Chondrocyte (in vitro differentiated cells): ENCODE measurements at places on chromosomes 12 and 14.
A peak's percentile ranks its signal among the peaks of the same experiment; 100 is the strongest.

DNA sequence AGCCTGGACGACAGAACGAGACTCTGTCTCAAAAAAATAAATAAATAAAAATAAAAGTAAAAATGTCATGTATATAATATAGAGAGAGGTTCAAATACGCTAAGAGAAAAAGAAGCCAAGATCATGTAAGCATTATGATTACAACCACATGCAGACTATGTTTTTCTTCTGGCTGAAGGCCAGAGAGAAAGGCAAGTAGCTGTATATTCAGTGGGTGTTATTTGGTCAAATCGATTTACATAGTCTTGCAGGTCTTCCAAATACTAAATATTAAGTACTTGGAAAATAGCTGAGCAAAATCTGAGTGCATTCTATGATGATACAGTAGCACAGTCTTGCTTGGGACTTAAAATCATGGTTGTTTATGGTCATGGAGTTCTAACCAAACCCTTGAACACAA, 758.0 kb downstream of the DIO2 start:
- no peak overlapping the region for H3K27ac ChIP-seq
- no peak for DNase-seq
- no peak overlapping the region for H3K4me3 ChIP-seq

GRCh38 chr12:80707126-80707829, at the start of gene MYF6:
TSS of gene MYF6 (plus strand) at chr12:80707634. CDS start at chr12:80707720, 86 bp downstream.
- no peak for DNase-seq
- peak within 1 kb of the TSS; percentile 70 for H3K4me3 ChIP-seq
- peaks cover 22% of the 10 kb centered on the region for H3K4me1 ChIP-seq
- peaks cover 4% of the 10 kb centered on the region for H3K36me3 ChIP-seq
- H3K27ac ChIP-seq = no peak within 1 kb of the TSS
- peaks cover 33% of the 10 kb centered on the region for H3K27me3 ChIP-seq

- no peak overlapping the region for H3K4me3 ChIP-seq
- H3K4me1 ChIP-seq = no peaks in the 10 kb centered on the region
- DNase-seq = no peak
- H3K27ac ChIP-seq = no peak overlapping the region
Observed at GRCh38 chr12:84218406-84218805, 694.2 kb downstream of the SLC6A15 start.

- peaks cover 30% of the 10 kb centered on the region for H3K4me1 ChIP-seq
- no peaks in the 10 kb centered on the region for H3K27me3 ChIP-seq
- peak overlapping the region; percentile 71 for H3K27ac ChIP-seq
- no peak for DNase-seq
- H3K36me3 ChIP-seq = no peaks in the 10 kb centered on the region
- H3K4me3 ChIP-seq = no peak overlapping the region
Observed at GRCh38 chr14:75298187-75298965, 19.7 kb downstream of the FOS start.

DNA sequence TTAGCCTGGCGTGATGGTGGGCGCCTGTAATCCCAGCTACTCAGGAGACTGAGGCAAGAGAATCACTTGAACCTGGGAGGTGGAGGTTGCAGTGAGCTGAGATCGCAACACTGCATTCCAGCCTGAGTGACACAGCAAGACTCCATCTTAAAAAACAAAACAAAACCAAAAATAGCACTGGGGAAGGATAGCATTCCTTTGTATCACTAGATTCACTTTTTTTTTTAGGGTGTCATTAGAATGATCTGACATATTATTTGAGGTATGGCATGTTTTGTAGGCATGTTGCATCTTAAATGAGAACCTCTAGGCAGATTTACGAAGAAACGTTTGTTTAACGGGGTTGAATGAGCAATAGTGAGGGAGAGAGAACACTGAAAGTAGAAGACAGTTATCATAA, 16.8 kb upstream of the FAR2 start:
- peak overlapping the region; percentile 74 for H3K27ac ChIP-seq
- H3K36me3 ChIP-seq = no peaks in the 10 kb centered on the region
- DNase-seq = no peak
- H3K4me1 ChIP-seq = peaks cover 43% of the 10 kb centered on the region
- H3K4me3 ChIP-seq = no peak overlapping the region
- H3K27me3 ChIP-seq = no peaks in the 10 kb centered on the region

- H3K36me3 ChIP-seq = no peaks in the 10 kb centered on the region
- no peak overlapping the region for H3K4me3 ChIP-seq
- H3K4me1 ChIP-seq = peaks cover 17% of the 10 kb centered on the region
- H3K27ac ChIP-seq = no peak overlapping the region
- H3K27me3 ChIP-seq = no peaks in the 10 kb centered on the region
Observed at GRCh38 chr12:47886510-47887240, 18.1 kb downstream of the VDR start.

DNA sequence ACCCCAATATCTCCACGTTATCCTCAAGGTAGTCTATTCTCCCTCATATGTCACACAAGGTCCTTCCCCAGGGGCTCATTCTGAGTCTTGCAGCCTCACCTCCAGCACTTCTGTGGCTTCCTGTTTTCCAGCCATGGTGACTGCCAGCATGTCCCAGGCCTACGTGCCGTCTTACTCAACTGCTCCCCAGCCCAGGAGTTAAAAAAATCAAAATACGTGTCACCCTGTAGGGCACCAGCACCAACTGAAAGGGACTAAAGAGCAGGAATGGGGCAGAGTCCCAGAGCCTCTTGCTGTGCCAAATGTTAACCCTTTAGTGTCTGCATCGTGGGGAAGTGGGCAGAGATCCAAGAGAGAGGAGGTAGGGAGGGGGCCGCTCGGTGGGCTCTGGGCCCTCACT, 37.0 kb upstream of the MED13L start:
- no peak overlapping the region for H3K27ac ChIP-seq
- no peak overlapping the region for H3K4me3 ChIP-seq
- H3K27me3 ChIP-seq = no peaks in the 10 kb centered on the region

DNA sequence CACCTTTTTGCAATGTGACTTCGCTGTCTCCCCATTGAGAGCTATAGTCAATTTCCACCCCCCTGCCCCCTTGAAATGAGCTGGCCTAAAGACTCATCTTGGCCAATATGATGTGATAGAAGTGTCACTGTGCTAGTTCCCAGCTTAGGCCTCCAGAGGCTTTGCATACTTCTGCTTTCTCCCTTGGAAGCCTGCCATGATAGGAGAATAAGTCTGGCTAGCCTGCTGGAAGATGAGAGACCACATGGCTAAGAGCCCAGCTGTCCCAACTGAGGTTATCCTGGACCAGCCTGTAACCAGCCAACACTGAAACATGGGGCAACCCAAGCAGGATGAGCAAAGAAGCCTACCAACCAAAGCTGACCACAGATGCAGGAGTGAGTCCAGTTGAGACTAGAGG, 196.9 kb downstream of the GRIN2B start:
- H3K27me3 ChIP-seq = peaks cover 1% of the 10 kb centered on the region
- DNase-seq = no peak
- H3K4me3 ChIP-seq = no peak overlapping the region
- H3K4me1 ChIP-seq = no peaks in the 10 kb centered on the region

GRCh38 chr12:106841510-106842302, 67.2 kb downstream of the RIC8B start:
- DNase-seq = no peak
- no peak overlapping the region for H3K4me3 ChIP-seq
- H3K36me3 ChIP-seq = peaks cover 4% of the 10 kb centered on the region
- peak overlapping the region; percentile 81 for H3K27ac ChIP-seq
- H3K27me3 ChIP-seq = no peaks in the 10 kb centered on the region

DNA sequence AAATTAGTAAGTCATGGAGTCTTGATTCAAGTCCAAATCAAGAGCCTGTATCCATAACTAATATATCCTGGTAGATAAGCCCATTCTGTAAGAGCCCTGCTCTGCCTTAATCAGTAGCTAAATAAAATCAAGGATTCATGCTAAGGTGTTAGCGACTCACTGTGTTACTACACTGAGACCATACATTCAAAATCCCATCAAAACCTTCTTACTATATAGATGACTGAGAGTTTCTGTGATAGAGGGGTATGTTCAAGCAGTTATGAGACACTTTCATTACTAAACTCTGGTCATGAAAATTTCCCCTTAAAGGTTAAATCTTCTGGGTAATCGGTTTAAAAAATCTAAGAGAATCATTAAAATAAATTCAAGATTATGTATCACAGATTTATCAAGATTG, 78.5 kb downstream of the MDGA2 start:
- no peaks in the 10 kb centered on the region for H3K36me3 ChIP-seq
- H3K4me1 ChIP-seq = no peaks in the 10 kb centered on the region
- no peak for DNase-seq
- H3K27me3 ChIP-seq = no peaks in the 10 kb centered on the region
- H3K4me3 ChIP-seq = no peak overlapping the region
- H3K27ac ChIP-seq = no peak overlapping the region

DNA sequence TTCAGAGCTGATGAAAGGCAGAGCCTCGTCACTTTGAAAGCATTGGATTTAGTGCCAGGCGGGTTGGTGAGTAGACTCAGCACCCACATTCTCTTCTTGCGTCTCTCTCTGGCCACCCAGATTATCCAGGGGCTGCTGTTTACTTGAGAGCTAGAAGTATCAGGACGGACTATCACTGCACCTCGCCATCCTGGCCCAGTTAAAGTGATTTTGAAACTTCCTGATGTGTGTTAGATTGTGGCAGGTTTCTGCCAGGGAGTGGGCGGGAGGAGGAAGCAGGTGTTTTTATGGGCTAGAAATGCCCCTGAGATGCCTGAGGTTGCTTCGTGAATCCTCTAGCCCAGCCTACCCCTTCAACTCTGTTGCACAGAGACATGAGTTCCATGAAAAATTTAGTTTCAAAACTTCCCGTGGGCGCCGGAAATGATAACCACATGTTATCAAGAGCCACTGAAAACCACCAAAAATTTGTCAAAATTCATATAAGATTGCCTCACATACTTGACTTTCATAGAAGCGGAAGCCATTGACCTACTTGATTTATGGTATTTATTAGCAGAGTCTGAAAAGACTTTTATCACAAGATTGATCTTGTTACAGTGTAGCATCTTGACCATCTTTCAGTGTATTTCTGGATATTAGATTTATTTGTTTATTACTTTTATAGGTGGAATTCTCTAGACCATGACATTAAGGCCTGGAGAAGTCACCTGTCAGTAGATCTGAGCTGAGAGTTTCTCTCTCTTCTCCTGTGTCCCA, 466.0 kb downstream of the RAD51B start:
- H3K27me3 ChIP-seq = no peaks in the 10 kb centered on the region
- DNase-seq = no peak
- no peak overlapping the region for H3K27ac ChIP-seq
- H3K4me3 ChIP-seq = no peak overlapping the region

DNA sequence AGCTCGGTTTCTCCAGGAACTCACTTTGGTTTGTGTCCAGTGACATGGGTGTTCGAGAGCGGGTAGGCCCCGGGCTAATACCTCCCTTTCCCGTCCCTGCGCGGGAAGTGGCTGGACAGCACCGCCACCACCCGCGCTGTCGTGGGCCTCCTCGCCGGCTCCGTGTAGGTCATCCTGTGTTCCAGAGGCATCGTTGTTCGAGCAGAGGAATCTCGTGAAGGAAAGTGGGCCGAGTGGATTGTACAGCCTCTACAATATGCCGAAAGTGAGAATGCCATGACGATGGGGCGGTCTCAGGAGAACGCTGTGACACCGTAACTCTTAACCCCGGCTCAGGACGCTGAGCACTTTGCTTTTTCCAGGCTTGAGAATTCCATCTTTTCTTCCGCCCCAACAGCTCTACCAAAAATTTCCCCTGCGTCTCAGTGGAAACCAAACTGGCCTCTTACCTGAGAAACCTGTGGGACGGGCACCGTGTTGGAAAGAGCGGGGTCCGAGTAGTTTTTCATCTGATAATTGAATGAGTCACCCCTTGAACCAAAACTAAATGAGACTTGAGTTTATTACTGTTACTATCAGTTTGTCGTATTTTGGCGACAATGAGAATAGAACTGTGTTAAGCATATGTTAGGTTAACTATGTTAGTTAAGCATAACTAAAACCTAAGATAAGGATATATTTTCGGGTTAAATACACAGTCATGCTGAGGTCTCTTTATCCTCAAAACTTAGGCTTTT, 510 bp downstream of the EIF2S1 start:
- H3K4me1 ChIP-seq = peaks cover 62% of the 10 kb centered on the region
- peak overlapping the region; percentile 100 for H3K27ac ChIP-seq
- peaks cover 3% of the 10 kb centered on the region for H3K36me3 ChIP-seq
- no peaks in the 10 kb centered on the region for H3K27me3 ChIP-seq
